CD4-positive, alpha-beta T cell treated with Interferon alpha-2 for 1 hour (primary cell): ENCODE measurements at places on chromosomes 7 and 10.
A peak's percentile ranks its signal among the peaks of the same experiment; 100 is the strongest.

GRCh38 chr10:118278649-118279048, 63.5 kb downstream of the FAM204A start:
- DNase-seq = no peak

DNA sequence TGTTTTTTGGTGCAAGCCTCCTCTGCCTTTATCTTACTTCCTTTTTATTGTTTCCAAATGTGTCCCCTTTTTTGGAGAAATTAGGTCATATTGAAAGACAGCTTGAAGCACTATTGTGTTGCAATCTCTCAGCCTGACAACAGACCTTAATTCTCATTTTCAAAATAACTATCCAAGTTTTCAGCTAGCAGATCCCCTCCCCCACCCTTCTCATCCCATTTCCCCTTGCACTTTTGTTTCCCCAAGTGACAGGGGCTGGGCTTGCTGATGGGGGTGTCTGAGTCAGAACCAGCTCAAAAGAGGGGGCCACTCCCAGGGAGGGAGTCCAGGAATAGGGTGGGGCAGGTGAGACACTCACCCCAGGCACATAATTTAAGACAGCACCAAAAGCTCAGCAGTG, 75.3 kb downstream of the MKI67 start:
- peak; percentile 52 for DNase-seq

DNA sequence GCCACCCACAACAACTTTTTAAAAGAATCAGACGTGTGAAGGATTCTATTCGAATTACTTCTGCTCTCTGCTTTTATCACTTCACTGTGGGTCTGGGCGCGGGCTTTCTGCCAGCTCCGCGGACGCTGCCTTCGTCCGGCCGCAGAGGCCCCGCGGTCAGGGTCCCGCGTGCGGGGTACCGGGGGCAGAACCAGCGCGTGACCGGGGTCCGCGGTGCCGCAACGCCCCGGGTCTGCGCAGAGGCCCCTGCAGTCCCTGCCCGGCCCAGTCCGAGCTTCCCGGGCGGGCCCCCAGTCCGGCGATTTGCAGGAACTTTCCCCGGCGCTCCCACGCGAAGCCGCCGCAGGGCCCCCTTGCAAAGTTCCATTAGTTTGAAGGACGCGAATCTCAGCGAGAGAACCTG, 461 bp upstream of the HTRA1 start:
- no peak for DNase-seq

GRCh38 chr10:50850578-50851230, 34.7 kb downstream of the A1CF start:
- no peak for DNase-seq

GRCh38 chr7:106400923-106401322, 116.1 kb upstream of the NAMPT start:
- no peak for DNase-seq

GRCh38 chr10:2856598-2856997, 210.8 kb upstream of the PFKP start:
- DNase-seq = no peak

GRCh38 chr10:21100190-21100589, 203.1 kb upstream of the NEBL start:
- DNase-seq = no peak

DNA sequence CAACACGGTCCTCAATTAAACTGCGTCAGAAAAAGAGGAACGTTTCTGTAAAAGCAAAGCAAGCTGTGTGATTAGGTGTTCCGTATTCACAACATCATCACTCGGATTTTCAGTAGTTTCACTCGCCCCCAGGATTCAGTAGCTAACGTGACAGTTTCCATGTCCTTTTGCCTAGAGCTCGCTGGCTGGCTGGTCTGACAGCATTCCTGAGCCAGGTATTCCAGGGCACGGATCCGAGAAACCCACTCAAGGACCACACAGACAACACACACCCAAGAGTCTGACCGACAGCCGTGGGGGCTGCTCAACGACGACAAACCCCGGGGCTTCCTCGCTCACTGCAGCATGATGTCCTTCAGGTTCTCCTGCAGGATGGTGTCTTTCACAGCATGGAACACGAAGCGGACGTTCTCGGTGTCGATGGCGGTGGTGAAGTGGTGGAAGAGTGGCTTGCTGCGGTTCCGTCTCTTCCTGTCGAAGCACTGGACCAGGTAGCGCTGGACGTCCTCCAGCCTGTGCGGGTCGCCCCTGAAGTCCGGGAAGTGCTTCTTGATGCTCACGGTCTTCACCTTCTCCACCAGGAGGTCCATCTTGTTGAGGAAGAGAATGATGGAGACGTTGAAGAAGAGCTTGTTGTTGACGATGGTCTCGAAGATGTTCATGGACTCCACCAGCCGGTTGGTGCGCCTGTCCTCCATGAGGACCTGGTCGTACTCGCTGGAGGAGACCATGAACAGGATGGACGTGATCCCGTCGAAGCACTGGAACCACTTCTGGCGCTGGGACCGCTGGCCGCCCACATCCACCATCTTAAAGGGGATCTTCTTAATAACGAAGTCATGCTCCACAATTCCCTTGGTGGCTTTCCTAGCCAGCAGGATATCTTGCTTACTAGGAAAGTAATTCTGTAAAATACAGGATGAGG, 43.1 kb downstream of the AMZ1 start:
- no peak for DNase-seq

DNA sequence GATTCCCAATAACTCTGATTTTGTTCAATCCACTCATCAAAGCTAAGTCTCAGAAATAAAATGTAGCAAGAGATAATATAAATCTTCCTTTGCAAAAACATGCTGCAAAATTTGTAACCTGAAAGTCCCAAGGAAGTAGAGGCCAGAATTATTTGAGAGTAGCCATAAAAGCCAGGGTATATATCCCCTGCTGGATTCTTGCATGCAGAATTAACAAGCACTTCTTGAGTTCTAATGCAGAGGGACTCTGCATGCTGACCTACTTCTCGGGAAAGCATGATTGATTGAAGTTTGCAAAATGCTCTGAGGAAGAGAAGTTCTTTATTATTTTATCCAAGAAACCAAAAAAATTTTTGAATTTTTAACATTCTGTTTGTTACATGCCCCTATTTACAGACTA, 121.6 kb downstream of the THSD7A start:
- no peak for DNase-seq

DNA sequence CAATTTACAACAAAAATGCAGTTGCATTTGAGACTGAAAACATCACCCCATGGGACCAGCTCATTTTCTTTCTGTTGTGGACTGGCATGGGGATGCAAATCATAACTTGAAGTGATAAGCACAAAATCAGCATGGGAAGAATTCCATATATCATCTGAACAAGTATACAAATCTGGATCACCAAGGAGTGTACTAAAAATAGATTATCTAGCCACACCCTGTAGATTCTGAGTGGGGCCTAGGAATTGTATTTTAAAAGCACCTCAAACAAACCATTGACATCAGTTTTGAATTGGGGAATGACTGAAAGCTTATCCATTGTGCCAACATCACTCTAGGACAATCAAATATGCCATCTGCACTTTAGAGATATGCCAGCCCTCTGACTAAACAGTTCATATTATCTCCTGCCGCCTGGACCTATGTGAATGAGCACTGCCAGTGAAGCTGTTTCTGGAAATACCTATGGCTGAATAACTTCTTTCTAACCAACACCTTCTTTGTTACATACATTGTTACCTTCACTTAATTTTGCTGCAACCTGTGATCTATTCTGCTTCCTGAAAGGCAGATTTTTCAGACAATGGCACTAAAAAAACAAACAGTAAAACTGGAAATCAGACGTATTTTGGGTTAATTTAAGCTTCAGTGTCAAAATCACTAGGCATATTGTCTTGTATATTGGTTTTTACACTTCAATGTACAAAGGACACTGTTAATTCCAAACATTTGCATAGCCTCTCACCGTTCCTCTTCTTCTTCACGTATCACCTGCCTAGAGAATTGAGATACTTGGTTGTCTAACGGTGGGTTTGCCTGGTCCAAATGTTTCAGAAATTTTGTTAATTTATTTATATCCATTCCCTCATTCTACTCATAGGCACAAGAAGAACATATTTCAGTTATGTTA, 42.4 kb upstream of the HGF start:
- DNase-seq = no peak

- no peak for DNase-seq
These were observed 3.9 kb upstream of the VGF start for GRCh38 chr7:101169110-101169837.

DNA sequence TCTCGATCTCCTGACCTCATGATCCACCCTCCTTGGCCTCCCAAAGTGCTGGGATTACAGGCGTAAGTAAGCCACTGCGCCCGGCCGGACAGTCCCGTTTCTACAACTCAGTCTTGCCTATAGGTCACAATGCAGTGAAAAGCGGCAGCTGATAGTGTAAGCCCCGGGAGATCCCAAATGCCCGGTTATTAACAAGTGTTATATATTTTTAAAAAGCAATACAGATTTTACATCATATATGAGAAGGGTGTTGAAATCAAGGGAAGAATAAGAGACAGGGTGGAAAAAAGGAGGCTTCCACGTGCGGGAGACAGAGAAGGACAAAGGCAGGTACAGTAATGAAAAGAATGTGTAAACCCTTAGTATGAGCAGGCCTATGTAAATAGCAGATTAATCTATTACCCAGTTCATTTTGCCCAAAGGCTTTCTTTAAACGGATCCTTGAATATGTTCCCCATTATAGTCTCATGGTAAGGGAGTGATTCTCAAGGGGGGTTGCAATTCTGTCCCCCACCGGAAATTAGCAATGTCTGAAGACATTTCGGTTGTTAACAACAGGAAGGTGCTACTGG, 170.8 kb downstream of the PDE1C start:
- no peak for DNase-seq

- DNase-seq = no peak
These were observed 62.0 kb downstream of the LRMDA start for GRCh38 chr10:75493464-75493863.

- DNase-seq = peak; percentile 43
These were observed 134.4 kb upstream of the FAM3C start for GRCh38 chr7:121530227-121531174.

- no peak for DNase-seq
These were observed 721.5 kb downstream of the GRID1 start for GRCh38 chr10:85645053-85645452.

DNA sequence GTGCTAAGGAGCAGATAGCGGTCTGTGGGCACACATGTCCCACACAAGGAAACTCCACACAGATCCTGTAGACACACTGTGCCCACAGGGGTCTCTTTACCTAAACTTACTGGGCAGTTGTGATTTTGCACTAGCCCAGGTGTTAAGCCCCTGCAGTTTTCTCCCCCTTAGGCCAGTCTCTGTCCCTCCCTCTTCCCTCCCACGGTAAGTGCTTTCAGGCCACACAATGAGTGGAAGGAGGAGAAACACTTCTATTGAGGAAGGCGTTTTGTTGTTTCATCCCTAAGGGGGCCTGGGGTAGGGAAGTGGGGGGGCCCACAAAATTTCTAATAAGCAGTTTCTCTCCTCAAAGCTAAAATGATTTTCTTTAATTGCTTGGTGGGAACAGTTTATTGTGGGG, 51.4 kb downstream of the FBXW4 start:
- DNase-seq = no peak

DNA sequence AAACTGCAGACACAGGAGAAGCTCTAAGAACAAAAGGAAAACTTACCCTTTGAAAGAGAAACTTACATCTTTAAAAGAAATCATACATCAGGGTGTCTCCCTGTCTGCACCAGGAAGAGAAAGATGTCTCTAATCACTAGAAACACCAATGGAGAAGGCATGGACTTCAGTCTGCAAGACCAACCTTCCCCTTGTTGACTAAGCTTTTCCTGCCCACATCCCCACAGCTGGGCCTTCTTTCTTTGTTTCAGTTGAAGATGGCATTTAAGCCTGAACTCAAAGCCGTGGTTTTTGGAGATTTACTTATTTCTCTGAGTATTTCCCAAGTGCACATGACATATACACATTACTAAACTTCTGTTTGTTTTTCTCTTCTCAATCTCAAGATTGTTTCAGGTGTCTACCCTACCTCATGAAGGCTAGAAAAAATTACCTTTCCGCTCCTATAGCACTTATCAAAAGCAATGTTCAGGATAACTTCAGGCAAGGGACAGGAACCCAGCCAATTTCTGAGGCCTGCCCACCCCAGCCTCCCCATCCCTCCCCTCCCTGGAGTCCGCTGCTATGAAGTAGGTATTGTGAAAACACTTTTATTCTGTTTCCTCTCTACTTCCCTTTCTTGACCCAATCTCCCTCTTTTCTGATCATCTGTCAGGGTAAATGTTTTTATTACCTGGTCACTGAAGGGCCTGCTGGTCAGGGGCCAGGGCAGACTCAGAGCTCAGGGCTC, 2.8 kb upstream of the SLC29A3 start:
- DNase-seq = no peak

DNA sequence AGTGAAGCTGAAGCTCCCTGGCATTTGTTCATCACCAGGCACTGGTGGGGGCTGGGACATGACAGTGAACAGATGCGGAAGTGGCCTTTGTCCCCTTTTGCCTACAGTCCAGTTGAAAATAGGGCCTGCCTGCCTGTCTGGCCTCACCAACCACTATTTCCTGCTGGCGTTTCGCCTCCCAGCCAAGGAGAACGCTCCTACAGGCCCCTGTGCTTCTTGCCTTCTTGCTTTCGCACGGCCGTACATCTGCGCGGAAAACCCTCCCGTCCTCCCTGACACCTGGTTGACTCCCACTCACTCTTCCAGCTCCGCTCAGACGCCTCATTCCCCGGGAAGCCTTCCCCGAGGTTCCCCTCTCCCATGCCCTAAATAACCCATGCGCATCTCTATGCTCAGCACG, 317.3 kb downstream of the PRPF18 start:
- DNase-seq = no peak

GRCh38 chr10:46323176-46323575, 36.4 kb downstream of the ANTXRL start:
- DNase-seq = no peak
